D721Med (cell line): ENCODE measurements at places on chromosomes 6 and 20.
A peak's percentile ranks its signal among the peaks of the same experiment; 100 is the strongest.

- no peak for DNase-seq
Measured at GRCh38 chr20:14721926-14722452, 384.6 kb upstream of the FLRT3 start.

DNA sequence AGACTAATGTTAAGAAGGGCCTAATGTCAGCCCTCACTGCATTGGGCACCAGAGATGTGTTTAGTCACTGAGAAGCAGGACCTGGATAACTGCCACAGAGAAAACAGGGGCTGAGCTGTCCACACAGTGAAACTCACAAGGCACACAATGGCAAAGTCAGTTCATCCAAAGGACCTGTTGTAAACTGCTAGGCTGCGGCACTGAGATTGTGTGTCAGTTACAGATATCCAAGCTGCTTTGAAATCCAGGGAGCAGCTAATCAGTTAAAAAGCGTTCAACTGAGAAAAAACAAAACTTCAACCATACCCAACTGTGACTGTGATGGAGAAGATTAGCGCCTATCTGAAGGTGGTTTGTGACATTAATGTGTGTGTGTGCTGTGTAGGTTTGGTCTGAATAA lies 27.8 kb upstream of the TMEM14A start:
- DNase-seq: no peak

GRCh38 chr20:4998160-4998651 lies 3.1 kb downstream of the SLC23A2 start:
- DNase-seq: no peak

DNA sequence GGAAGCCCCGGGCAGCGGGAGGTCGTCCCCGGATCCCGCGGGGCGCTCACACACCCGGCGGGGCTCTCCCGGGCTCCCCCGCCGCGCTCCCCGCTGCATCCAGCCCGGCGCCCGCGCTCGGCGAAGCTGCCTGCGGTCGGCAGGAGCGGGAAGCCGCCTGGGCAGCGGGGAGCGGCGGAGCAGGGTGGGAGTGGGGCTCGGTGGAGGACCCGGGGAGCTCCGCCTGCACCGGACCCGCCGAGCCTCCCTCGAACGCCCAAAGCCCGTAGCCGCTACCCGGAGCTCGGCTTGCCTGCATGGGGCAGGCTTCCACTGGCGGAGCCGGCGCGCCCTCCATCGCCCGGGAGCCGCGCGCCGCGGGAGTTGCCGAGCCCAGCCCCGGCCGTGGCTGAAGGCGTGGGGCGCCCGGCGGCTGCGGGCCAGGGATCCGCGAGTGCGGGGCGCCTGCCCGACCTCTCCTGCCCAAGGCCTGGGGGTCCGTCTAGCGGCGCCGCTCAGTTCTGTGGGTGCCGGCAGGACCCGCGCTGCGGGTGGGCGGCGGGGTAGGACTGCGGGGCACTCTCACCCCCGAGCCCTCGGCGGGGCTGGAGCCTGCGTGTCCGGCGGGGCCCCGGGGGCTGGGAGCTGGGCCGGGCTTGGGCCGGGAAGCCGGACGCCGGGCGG lies 671 bp downstream of the CDH4 start:
- no peak for DNase-seq

- DNase-seq: no peak
Measured at GRCh38 chr6:125995972-125996580, 9.7 kb downstream of the TRMT11 start.

DNA sequence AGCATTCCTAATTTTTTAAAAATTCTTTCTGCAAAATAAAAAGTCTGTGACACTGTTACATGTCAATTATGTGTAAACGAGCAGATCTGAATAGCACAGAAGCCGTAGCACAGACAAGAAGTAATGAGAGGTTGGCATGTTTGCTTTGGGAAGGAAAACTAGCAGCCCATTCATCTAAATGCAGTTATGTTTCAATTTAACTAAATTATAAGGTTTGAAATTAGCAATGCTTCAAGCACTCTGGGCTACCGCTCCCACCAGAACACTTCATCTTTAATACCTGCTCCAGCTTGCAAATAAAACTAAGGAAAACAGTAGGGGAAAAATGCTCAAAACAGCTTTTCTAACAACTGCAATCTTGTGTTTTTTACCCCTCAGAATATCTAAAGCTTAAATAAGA lies 73.9 kb downstream of the PTPRK start:
- DNase-seq: no peak

DNA sequence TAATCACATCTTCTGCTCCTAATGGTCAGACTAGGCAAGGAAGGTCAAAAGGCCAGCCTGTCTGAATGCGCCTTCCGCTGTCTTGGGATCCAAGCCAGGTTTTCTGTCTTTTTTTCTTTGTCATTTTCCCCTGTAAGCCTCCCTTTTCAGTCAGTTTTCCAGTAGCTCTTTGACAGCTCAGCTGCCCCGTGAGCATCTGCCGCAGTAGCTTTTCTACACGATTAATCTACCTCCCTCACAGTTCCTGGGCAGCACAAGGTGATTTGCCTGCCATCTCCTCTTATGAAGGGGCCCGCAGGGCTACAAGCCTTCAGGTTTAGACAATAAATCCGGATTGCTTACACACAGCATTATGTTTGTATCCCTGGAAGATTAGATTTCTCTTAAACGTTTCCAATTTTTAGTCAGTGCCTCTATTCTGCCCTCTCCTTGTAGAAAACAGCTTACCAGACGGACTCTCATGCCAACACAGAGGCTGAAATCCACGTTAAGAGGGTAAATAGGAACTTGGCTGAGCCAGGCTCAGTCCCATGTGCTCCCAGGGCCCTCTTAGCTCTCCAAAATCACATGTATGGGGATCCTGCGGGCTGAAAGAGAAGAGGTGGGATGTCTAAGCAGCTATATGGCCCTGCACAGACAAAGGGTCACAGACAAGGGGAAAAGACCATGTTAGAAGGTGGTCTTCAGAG lies 77.2 kb downstream of the LY86 start:
- DNase-seq: peak; percentile 45

DNA sequence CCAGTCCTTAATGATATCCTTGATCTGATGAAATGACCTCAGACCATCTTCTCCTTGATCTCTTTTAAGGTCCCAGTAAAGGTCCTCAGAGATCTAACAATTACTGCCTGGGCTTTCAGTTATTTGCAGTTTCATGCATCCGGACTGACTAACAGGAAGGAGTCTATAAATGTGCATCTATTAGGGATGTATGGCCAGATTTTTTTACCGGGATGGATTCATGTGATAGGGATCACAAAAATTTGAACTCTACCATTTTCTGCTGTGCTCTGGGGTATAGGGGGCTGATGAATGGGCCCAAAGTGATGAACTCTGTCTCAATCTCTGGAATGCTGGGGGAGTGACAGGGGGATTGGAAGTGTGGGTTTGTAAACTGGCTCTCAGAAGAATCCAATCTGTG lies 36.2 kb upstream of the SCUBE3 start:
- DNase-seq: no peak

DNA sequence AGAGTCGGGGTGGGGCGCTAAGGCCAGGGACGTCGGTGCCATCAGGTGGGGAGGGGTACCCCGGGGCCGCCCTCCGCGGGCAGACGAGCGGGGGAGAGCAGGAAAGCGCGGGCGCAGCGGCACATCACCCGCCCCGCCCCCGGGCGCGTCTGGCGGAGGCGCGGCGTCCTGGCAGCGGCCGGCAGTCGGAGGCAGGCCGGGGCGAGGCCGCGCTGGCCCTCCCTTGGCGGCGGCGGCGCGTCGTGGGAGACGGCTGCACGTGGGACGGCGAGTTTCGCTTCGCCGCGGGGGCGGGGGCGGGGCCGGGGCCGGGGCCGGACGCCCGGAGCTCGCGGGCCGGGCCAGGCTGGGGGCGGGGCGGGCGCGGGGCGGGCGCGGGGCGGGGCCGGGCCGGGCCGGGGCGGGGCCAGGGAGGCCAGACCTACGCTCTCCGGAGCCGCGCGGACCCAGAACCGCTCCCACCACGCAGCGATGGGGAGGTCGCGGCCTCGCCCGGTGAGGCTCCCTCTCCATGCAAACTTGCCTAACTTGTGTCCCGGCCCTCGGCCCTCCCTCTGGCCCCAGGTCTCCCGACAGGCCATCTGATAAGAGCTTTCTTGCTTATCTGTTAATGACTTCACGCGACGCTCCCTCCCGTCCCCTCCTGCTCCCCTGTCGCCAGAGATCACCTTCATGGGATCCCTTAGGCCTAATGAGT lies 12.5 kb downstream of the ITPR3 start:
- DNase-seq: peak; percentile 48

DNA sequence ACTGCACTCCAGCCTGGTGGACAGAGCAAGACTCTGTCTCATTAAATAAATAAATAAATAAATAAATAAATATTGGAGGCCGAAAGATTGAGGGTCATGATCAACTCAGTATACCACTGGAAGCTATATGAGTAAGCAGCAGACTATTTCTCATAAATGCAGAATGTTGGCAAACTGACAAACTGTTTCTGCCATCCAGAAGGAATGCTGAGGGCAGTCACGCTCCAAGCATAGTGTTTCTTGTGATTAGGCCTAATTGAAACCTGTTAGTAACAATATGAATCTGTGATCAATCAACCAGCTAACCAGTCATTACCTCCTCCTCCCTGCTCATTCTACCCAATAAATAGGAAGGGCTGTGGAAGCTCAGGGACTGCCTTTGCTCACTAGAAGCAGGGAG lies 15.2 kb upstream of the KCNK15 start:
- no peak for DNase-seq

DNA sequence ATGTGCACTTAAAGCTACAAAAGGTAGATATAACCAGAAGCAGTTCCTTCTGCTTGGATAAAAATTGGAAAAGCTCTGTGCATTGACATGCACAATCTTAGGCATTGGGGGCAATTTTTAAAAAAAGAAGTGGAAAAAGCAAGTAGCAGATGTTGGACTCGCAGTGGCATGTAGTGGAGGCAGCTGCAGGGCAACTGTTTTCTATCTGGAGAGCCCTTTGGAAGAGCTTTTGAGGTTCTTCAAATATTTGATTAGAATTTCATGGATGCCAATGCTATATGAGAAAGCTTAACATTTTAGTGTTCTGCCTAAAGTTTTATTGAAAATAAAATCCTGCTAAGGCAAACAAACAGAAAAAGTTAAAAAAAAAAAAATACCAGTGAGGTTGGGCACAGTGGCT lies 388.3 kb upstream of the RNF217 start:
- DNase-seq: no peak

- no peak for DNase-seq
Measured at GRCh38 chr6:35786810-35787209, 6.0 kb downstream of the CLPSL1 start.

GRCh38 chr6:74410630-74411029 lies 714.6 kb downstream of the CD109 start:
- no peak for DNase-seq

DNA sequence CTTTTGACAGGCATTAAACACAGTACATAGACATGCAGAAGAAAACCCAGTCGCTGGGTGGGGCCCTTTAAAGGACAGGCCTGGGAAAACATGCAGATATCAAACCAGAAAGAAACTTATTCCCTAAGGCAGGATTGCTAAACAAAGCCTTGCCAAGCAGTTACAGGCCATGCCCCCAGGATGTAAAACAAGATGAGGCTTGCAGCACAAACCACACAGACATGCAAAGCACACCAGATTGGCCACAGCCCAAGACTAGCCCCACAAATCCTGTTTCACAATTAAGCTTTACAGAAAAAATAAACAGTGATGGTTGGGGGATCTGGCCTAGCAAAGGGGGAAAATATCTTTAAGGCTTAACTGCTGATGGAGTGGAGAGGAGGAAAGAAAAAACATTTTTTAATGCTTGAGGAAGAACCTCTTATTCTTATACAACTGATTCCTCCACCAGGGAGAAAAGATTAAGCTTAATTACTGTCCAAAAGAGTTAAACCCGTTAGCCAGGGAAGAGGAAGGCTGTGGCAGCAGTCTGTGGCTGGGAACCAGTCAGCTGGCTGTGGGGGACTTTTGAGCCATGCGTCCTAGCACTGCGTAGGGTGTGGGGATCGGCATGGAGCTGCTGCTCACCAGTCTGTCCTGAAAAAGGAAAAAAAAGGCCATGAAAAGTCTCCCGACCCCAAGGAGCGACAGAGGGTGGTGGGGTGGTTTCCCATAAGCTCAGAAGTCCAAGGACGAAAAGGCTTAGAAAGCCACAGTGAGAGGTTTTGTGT lies 28.4 kb downstream of the COL19A1 start:
- DNase-seq: no peak

DNA sequence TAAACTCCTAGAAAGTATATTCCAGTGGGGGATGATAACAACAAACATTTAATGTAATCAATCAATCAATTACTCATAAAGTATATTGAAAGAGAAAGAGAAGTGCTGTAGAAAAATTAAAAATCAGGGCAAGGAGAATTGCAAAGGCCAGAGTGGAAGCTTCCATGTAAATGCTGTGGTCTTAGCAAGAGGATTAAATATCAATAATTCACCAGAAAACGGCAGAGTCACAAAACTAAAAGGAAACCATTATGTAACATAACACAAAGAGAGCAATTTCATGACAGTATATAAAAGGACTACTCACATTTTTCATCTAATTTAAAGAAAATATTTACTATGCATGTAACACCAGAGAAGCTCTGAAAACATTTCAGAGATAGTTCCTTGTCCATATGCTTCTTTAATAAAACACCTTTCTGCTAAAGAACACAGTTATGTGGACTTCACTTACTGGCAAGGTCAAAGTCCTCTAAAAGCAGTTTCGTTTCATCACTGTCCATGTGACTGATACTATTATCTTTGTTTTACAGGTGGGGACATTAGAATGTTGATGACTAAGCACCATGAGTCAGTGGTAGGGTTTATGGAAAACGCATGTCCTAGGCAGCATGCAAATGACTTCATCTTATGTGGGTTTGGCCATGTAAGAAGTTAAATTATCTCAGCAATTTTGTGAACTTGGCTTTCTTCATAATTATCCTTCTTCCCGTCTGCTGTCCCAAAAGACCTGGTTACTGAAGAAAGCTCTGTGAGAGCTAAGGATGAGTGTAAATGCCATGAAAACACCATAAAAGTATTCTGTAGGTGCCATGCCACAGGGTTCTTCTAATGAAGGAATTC lies 185.8 kb upstream of the TENT5A start:
- no peak for DNase-seq

DNA sequence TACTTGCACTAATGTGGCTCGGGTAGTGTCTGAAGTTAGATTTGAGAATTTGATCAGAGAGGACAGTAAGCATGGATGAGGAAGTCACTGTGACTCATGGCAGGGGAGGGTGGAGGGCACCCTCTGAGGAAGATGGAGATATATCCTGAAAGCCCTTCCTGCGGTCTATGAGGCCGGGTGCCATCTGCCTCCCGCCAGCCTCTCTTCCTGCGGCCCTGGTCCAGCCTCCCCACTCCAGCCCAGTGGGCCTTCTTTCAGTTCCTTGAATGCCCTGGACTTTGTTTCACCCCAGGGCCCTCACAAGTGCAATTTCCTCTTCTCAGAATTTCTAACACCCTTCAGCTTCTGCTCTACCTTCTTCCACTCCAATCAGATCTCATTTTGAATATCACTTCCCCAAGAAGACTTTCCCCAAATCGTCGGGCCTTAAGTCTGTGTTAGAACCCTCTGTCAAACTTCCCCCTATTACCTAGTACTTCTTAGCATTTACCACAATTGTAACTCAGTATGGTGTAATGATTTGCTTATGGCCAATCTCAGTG lies 20.2 kb upstream of the TNFAIP3 start:
- no peak for DNase-seq

DNA sequence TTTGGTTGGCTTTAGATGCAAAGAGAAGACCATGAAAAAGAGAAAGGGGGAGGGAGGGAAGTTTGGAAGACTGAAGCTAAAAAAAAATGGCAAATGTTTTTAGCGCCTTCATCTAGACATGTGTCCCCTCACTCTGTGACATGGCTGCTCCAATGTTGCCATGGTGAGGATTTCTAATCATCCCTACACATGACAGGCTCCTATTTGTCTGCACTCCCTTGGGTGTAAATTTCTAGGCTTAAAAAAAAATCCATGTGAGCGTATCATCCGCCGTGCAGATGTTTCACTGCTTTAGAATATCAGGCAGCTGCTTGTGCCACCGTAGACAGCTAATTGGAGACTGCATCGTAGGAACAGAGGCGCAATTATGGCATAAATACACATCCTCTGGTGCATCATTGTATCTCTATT lies 761.1 kb upstream of the MMS22L start:
- no peak for DNase-seq
